NCI-H69 (cell line): ENCODE measurements at places on chromosomes 1 and 21.

GRCh38 chr1:193234530-193234929 lies 48.1 kb upstream of the B3GALT2 start:
- DNase-seq: no peak

- DNase-seq: no peak
Measured at GRCh38 chr1:196207612-196208217, 400.5 kb downstream of the KCNT2 start.

- DNase-seq: peak; percentile 5
Measured at GRCh38 chr1:29643281-29643680, 407.0 kb downstream of the PTPRU start.

DNA sequence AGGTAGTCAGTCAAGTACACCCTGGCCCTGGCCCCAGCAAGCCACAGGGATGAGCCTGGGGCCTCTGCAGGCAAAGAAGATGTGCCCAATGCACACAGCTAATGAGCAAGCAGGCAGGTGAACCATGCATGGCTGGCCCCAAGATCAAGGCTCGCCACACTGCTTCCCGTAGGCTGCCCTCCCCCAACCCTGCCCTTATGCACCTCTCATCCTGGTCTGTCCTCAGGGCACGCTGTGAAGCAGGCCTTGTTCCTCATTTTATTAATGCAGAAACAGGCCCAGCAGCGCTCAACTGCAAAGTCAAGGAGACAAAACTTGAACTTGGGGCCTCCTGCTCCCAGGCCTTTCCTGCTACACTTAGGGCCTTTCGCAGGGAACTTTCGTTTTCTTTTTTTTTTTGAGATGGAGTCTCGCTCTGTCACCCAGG lies 35.6 kb upstream of the ID3 start:
- no peak for DNase-seq

GRCh38 chr21:15211491-15212133 lies 146.8 kb upstream of the NRIP1 start:
- no peak for DNase-seq

GRCh38 chr1:234014208-234014607 lies 109.7 kb downstream of the SLC35F3 start:
- no peak for DNase-seq

DNA sequence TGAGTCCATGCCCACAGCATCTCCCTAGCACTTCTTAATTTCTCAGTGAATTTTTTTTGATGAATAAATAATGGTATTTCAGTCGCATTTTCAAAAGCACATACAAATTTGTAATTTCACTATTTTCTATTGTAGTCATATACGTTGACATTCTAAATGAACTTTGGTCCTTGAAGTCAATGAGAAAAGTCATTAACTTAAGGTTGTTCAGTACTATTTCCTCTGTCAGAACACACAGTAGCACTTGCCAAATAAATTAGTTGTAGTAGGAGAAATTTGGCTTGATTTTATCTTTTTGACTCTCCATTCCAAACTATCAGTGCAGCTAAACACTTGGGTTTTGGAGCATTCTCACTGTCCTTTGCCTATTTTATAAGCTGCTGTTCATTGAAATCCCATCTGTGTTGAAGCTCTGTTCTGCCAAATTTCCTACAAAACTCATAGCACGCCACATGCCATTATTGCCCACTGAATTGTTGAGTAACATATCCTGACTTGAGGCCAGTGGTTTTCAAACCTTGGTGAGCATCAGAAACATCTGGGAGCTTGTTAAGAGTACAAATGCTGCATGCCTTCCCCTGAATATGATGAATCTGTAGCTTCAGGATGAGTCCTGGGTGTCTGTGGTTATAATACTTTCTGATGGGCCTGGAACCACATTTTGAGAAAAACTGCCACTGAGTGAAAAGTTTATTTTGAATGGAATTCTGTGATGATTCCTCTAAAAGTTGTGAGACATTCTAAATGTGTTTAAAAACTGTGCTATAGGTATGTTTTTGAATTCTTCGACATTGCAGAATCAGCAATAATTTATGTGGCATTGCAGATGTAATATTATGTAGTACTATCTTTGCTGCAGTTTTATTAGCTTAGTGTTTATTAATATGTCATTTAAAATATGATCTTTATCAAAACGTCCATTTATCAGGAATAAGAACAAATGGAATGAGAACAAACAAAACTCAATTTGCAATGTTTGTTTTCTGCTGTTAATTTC lies 78.9 kb downstream of the DNM3 start:
- no peak for DNase-seq

- DNase-seq: no peak
Measured at GRCh38 chr1:230230948-230231773, 164.1 kb downstream of the GALNT2 start.

DNA sequence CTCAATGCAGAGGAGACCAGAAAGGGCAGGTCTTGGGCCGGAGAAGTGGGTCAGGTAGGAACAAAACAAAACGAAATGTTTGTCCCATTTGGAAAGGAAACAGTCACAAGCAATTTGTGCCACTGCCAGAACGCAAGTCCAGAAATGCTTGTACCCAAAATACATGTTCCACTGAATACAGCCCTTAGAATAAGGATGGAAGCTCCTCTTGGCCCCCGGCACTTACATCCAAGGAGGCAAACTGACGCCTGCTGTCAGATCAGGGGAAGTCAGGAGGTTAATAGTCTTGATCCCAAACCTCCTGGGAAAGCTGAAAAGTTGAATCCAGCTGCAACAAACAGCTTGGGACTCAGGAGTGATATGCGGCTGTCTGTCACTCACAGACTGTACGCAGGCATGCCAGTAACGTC lies 75.9 kb upstream of the GALNT2 start:
- no peak for DNase-seq

DNA sequence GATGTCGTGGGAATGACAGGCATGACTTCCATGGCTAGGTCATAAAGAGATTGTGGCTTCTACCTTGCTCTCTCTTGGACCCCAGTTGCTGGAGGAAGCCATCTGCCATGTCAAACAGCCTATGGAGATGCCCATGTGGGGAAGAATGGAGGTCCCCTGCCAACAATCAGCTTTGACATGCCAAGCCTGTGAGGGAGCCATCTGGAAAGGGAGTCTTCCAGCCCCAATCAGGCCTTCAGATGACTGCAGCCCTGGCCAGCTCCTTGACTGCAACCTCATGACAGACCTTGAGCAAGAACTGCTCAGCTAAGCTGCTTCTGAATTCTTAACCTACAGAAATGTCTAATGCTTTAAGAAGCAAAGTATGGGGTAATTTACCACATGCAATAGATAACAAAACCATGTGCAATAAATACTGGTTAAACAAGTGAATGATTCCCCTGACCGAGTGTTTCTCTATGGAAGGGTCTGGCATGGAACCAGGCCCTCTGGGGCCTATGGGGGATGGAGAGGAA lies 187.1 kb downstream of the HIVEP3 start:
- DNase-seq: no peak

DNA sequence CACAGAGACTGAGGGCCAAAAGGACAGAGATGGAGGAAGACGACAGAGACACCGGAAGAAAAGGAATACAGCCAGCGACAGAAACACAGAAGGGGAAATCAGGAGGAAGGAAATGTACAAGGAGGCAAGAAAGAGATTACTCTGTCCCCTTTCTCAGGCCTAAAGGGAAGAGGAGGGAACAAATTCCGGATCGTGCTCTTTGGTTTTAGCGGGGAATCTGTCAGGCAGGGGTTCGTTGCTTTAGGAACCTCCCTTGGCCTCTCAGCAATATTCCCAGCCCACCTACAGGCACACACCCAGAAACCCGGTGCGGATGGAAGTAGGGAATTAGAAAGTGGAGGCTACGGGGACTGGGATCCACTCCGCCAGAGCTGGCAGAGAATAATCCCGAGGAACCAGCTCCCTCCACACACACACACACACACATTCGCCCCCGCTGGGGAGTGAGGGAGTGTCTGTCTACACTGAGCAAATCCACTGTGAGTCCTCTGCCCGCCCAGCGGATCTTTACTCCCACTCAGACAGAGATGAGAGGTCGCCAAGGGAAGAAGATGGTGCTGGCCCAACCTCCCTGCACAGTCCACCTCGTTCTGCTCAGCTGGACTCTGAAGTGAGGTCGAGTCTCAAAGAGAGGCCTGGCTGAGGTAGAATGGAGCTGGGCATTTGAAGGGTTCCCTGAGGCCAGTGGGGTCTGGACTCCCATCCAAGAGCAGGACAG lies 5.7 kb downstream of the TAL1 start:
- peak; percentile 13 for DNase-seq

- peak; percentile 92 for DNase-seq
Measured at GRCh38 chr21:44550807-44551206, 498 bp downstream of the KRTAP10-2 start.

DNA sequence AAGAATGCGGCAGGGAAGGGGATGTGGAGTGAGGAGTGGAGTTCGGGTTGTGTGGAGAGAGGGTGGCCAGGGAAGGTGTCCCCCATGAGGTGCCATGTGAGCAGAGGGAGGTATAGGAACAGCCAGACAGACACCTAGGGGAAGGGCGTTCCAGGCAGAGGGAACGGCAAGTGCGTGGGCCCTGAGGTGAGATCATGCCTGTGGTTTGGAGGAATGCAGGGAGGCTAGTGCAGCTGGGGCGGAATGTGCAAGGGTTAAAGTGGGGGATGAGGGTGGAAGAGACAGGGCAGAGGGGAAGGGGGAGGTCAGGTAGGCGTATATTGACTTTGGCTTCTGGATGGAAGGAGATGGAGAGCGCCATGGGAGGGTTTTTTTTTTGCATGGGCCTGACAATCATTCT lies 31.6 kb upstream of the PADI6 start:
- DNase-seq: no peak

DNA sequence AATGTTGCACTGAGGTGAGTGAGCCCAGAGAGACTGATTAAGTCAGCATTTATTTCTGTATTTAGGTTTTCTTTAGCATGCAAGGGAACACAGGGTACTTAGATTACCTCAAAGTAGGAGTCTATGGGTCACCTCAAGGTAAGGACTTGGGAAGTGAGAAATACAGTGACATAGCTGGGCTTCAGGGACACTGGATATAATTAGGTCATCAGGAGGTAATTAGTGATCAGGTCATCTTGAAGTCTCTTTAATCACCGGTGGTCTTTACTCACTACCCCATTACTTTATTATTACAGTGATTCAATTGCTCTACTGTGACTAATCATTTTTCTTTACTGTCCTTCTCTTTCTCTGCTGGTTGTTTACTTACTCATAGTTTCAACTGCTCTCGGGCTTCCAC lies 59.9 kb upstream of the KCNK1 start:
- no peak for DNase-seq

GRCh38 chr1:109650609-109651008 lies 5.3 kb upstream of the GSTM4 start:
- no peak for DNase-seq

DNA sequence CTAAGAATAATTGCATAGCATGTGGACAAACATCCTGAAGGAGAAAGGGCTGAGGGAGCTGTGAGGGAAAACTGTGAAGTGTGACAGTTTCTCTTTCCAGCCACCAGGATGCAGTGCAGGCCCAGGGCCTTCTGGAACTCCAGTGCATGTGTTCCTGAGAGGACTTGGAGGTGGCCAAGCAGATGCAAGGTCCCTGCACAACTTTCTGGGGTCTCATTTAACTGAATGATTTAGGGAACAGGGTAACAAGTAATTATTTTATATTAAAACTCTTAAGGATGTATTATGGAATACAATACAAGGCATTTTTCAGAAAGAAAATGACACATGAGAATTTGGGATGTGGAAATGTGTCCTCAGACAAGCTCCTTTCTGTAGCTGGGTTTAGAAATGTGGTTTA lies 61.2 kb upstream of the MCOLN3 start:
- peak; percentile 68 for DNase-seq

GRCh38 chr1:169835647-169836046 lies 40.9 kb upstream of the METTL18 start:
- no peak for DNase-seq

DNA sequence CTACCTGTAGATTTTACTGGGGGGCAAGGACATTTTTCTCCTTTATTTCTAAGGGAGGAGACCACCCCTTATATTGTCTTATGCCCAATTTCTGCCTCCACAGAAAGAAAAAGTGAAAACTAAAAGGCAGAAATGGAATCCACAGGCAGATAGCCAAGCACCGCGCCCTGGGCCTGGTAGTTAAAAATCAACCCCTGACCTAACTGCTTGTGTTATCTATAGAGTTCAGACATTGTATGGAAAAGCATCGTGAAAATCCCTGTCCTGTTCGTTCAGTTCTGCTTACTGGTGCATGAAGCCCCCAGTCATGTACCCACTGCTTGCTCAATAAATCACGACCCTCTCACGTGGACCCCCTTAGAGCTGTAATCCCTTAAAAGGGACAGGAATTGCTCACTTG lies 33.7 kb upstream of the IL6R start:
- no peak for DNase-seq

DNA sequence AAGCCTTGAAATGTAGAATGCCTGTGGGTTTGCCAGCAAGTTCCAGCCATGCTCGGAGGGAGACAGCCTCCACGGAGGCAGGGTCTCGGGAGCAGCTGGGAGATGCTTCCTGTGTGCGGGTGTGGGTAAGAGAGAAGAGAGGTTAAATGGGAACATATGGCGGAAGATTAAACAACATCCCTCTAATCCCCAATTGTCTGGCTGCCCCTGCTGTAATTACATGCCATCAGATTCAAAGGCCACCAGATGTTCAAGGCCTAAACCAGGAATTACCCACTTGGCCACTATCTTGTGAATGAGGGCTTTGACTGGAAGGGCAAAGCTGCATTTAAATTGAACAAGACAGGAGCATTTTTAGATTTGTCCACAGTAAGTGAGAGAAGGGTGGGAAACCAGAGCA lies 81.4 kb upstream of the BACE2 start:
- peak; percentile 97 for DNase-seq

DNA sequence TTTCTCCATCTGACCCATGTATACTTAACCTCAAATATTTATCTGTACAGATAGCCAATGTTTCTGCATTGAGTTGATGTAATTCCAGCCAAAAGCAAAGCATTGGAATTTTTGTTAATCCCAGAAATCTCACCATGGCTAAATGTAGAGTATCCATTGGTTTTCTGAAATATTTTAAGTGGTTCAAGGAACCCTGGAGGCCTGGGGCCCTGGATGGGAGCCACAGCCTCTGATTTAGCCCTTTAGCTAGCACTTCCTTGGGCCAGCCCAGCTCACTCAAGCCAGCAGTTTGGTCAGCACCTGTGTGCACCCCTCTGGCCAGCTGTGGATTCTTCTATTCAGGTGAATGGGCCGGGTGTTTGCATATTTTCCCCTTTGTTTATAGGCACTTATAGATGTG lies 18.8 kb upstream of the EPS8L3 start:
- peak; percentile 66 for DNase-seq

- DNase-seq: no peak
Measured at GRCh38 chr1:74590288-74590687, 77.9 kb upstream of the LRRC53 start.

- DNase-seq: no peak
Measured at GRCh38 chr1:116874733-116875249, 34.9 kb upstream of the PTGFRN start.
